ENCODE measurements at places on chromosomes 5 and 9.

DNA sequence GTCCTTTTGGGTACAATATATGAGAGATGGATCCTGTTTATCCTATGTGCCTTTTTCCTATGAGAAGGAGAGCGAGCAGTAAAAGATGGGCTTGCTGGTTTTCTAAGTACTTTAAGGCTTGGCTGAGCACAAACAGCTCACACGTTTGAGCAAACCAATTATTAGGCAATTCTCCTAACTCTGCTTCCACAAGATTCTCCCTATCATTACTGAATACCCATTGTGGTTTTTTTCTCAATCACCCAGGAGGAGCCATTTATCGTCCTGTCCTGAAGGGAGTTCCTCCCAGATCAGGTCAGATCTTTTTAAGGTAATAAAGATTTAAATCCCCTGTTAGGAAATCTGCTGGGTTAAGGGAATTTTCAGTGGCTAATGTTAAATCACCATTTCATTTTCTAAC lies 19.4 kb upstream of the C1QTNF3 start:
- DNase-seq: no peak

DNA sequence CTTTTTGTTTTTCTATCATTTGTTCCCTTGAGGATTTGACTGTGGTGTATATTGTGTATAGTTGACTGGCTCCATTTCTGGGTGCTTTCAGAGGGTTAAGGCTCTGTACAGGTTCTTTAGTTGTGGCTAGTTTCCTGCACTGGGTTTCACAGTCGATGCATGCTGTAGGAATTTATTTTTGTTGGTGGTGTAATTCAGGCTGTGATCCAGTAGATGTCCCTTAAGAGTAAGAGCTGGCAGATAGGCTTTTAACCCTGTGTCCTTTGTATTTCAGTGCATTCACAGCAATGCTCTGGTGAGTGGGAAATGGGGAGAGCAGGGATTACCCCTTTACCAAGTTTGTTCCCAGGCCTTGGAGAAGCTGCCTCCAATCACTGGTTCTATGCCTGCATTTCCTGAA lies 112.9 kb downstream of the SPATA31D1 start:
- DNase-seq: no peak

DNA sequence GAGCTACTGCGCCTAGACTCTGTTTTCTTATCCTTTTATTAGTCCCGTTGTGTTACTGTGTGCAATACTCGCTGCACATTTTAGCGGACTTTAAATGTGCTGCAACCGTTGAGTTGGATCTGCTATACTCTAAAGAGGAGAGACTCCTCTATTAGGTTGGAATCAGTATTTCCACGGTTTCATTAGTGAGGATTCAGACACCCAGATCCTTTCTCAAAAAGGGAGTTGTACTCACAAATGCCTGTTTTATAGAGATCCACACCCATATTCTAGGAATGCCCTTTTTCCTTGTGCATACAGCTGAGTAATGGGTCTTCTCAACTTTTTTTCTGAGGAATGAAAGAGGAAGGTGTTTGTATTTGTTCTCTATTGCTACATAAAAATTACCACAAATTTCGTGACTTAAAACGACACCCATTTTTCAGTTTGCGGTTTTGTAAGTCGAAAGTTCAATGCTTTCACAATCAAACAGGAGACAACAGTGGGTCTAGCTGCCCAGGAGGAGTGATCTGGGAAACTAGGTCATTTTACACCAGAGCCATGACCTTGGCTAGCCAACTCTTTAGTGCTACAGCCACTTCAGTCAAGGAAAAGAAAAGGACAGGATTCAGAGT lies 52.8 kb upstream of the SLC44A1 start:
- peak; percentile 83 for DNase-seq

DNA sequence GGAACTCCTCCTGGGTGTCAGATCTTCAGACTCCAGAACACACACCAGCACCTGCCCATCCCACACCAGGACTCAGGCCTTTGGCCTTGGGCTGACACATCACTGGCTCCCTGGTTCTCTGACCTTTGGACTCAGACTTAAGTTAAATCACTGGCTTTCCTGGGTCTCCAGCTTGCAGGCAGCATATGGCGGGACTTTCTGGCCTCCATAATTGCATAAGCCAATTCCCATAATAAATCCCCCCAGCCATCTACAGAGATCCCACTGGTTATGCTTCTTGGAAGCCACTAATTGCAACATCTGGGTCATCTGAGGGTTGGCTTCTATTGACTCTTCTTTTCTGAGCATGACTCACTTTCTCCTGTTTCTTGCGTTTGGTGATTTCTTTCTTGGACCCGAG lies 80.3 kb upstream of the SARDH start:
- DNase-seq: no peak

DNA sequence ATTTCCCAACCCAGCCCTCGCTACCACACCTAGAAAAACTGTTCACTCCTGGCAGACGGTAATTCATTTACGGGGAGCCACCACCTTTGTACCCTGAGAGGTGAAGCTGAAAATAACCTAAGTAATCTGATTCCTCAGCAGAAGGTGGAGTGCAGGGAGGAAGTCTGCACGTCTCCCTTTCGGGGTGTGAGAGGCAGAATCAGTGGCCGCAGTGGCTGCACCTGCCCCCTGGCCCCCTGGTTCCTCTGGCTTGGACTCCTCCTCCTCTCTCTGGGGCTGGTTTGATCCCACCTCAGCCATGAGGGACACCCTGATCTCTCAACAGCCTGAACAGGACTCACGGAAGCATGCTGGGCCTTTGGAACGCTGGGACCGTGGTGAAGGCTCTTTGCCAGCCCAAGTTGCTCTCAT lies 10.5 kb downstream of the TMEM174 start:
- DNase-seq: peak; percentile 13

- peak; percentile 17 for DNase-seq
These were observed 219.6 kb downstream of the DENND1A start for GRCh38 chr9:123710299-123710698.

DNA sequence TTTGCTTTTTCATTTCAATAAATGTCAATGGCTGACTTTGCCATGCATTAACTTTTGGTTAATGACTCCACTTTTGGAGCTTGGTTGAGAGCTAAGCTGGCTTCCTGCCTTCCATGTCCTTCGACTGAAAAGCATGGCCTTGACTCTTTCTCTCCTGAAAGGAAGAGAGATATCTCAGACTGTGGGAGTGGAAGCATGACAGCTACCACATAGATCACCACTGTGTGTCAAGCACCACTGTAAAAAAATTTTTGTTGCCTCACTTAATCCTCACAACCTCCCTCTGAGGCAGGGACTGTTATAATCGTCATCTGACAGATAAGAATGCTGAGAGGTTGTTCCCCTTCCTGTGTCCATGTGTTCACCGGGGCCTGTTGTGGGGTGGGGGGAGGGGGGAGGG lies 184.8 kb downstream of the RORB start:
- no peak for DNase-seq

DNA sequence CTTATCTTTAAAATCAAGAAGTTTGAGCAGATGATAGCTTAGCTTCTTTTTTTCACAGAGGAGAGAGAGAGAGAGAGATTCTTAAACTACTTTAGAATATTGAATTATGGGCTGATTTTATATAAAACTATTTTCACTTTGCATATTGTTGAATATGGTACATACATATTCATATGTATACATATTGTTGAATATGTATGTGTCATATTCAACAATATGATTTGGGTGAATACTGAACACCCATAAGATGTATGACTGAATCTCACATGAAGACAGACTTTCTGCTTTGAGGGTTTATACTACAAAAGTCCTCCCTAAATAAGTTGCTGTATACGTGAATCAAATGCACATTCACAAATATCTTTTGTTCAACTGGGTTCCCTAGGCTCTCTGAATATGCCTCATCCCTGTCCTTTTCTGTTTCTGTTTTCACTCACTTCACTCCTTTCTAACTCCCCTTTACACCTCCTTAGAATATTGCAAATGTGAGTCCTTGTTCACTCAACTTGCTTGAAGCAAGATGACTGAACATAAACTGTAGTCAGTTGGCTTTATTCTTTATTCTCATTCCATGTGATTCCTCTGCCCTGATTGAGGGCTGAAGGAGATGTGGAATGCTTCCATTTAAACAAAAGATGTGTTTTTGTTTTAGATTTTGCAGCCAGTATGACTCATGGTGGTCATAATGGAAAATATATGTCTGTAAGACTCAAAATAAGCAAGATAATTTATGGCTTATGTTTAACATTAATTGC lies 225.4 kb upstream of the DAB2 start:
- DNase-seq: no peak

DNA sequence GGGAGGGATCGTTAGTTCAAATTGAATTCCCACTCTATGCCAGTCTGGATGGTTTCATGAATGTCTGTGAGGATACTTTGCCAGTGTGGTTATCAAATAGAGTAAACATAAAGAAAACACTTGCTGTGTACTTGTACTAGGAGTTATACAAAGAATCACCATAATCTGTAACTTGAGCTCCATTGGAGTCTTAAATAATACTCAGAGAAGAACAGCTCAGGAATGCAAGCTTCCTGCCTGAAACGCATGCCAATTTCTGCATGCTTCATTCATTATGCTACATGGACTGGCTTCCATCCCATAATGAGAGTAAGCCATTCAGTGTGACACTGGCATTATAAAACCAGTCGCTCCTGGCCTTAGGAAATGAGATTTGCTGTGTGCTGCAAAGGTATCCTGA lies 351.4 kb downstream of the SEMA5A start:
- no peak for DNase-seq

DNA sequence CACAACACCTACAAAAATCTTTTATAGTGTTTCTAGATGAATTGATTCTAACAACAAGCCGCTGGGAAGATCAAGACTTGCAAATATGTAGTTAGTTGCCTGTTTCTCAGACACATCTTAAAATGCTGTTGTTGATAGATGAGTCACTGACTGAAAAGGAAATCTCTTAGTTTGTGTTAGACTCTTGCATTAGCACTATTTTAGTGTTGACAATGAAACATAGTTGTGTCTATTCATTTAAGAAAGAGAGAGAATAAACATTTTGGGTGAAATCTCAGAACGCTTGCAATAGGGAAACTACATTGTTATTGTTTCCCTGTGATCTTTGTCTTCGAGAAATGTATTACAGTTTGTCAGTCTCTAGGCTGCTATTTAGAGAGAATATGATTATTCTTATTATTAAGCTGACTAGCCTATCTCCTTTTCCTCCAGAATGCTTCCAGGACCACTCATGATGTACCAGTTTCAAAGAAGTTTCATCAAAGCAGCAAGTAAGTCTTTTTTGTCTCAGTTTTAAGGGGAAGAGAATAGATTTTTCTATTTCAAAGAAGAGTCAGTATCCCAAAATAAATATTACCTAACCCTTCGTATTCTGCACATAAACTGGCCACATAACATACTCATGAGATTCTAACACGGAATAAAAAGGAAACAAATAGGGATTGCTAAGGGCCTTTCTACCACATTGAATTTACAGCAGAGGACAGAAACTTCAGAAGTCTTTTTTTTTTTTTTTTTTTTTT lies 285.6 kb downstream of the ARHGAP26 start:
- DNase-seq: no peak

- no peak for DNase-seq
These were observed 79.2 kb downstream of the CDK5RAP2 start for GRCh38 chr9:120500733-120501132.

DNA sequence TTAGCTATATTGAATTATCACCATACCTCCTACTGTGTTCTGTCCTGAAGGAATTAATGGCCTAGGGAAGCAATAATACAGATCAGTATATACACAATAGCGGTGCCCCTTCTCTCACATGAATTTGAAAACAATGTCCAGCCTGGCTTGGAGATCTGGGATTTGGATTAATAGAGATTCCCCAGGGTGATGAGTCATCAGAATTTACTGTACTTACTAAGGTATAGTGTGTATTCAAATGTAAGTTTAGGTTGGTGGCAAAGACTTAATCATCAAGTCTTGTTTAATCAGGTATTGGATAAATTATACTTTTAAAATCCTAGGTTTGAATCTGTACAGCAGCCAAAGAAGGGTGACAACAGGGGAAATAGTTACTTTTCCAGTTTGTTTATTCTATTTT lies 121.5 kb downstream of the FEM1C start:
- DNase-seq: no peak

GRCh38 chr5:156618601-156619000 lies 231.5 kb upstream of the PPP1R2B start:
- DNase-seq: no peak

- DNase-seq: no peak
These were observed 7.3 kb downstream of the GDA start for GRCh38 chr9:72156586-72156985.

DNA sequence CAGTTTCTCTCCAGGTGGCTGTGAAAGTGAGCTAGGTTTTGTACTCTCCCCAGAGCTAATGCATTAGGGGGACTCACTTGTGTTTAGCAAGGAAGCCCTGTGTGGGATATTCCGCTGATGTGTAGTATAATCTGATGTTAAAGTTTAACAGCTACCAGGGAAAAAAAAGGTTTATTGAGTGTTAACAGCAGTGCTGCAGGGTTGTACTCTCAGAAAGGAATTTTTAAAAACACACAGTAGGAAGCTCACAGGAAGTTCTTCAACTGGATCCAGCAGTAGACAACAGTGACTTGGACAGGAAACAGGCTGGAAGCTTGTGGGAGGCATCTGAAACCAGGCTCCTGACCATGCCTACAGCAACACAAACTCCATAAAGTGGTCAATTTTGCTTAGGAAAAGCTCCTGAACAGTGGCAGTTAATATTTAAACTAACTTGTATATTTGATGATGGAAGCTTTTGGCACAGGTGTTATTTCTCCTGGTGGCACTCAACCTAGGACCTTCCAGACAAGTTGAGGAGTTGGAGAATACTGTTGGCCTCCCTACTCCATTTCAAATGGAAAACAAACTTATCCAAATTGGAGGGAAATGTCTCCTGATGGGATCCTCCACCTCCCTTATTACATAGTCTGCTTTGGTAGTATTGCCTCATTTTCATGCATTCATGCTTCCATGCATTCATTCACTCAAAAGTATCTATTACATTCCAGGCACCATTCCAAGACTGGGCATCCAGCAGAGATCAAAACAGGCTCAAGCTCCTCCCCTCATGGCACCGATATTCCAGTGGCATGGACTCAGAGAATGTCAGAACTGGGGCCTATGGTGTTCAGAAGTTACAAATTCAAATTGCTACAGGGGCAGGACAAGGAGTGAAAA lies 54.7 kb downstream of the FOXD1 start:
- DNase-seq: no peak

DNA sequence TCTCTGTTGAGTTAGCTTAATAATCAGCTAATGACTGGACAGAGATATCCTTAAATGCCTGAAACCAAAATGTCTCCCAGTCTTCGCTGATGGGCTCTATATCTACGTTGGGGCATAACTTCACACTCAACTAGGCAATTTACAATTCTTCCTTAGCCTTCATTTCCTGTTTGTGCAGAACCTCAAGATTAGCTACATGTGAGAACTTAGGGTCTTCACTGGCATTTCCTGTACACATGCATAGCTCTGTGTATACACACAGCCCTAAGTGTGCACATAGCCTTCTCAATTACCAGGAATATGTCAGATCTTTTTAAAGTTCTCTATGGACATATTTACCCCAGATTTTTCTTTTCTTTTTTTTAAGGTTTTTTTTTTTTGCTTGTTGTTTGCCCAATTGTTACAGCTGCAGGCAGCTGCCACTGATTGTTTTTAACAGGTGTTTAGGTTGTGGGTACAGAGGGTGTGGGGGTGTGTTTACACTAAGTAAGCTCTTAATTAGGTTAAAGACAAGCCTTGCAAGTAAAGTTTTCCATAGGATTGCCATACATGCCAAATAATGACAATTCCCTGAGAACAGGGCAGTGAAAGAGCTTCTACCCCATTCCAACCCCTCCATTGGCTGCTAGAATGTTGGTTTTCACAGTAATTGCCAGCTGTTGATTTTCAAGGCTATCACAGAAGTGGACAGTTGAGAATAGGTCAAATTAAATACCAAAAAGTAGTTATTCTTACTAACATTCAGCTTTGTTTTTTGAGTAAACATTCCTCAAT lies 441.0 kb downstream of the TLE4 start:
- no peak for DNase-seq
